LoVo (cell line): ENCODE measurements at places on chromosomes 12 and 14.

- no peak for DNase-seq
Measured at GRCh38 chr12:110906516-110906915, 13.9 kb downstream of the MYL2 start.

- no peak for DNase-seq
Measured at GRCh38 chr12:9651265-9651729, 18.2 kb upstream of the CLEC2D start.

DNA sequence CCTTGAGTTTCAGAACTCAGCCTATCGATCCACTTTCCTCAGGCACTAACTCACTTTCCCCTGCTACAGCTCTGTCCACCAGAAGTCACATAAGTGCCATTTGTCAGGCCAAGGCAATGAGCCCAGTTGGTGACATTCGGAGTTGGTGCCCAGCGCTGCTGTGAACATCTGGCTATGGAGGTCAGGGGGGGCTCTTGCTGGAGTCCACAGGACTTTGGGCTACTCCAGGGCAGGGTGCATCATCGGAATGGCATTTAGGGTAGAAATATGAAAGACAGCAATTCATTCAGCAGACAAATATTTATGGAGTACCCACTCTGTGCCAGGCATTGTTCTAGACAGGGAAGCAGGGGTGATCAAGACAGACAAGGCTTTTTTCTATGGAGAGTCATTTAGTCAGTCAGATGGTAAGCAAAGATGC lies 1.5 kb upstream of the PPP1CC start:
- peak; percentile 48 for DNase-seq

DNA sequence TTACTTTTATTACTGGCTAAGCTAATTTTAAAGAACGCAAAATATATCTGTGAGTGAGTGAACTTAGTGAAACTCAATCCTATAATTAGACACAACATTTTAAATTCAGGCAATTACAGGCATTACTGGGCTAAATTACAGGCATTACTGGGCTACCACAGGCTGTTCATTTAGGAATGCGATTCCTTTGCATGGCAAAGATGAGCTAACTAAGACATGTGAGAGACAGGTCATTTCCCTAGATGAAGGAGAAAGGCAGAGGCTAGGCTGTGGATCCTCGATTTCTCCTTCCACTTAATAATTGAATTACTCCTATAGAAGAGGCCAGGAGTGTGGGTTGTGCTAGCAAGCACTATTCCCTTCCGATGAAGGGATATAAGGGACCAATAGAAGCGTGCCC lies 429.4 kb upstream of the LMO3 start:
- DNase-seq = no peak

DNA sequence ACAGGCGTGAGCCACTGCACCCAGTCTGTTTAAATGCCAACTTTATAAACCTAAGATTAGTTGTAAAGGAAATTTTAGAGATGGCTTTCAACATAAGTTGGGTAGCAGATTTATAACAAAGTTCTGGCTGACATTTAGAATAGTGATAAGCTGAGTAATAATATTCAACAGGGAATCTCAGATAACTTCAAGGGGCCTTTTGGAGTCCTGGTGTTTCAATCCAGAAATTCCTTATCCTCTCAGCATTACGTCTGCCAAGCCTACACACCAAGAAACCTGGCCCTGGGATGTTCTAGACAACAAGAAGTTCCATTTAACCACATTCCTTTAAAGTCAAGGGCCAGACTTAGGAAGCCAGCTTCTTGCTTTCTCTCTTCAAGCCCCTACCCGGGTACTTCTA lies 59.5 kb upstream of the DYRK2 start:
- no peak for DNase-seq

DNA sequence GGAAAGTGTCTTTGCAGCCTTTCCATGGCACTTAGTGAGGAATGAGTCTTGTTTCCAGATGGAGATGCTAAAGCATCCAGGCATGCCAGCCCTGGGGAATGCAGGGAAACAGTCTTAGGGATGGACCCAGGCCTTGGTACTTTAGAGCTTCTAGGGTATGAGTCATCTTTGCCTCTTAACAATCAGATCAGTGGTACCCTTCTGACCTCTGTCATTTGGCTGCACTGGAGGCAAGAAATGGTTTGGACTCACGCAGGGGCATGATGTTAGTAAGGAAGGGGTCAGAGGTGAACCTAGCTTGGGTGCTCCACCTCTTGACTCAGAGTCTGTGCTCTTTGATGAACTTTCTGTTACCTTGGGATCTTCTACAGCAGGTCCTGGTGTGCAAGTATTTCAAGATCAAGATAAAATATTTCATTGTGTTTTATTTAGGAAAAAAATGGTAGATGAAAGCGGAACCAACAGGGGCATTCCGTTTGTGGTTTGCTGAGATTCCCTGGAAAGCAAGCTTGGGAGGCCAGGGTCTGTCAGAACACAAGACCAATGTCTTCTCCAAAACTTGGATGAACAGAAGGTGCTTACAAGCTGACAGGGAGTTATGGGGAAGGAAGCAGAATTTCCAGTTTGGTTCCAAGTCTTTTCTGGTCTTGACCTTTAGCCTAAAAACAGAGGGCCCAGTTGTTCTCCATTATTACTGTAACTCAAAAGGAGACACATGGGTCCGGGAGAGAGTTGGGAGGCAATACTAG lies 216.2 kb downstream of the ZFP36L1 start:
- peak; percentile 73 for DNase-seq

DNA sequence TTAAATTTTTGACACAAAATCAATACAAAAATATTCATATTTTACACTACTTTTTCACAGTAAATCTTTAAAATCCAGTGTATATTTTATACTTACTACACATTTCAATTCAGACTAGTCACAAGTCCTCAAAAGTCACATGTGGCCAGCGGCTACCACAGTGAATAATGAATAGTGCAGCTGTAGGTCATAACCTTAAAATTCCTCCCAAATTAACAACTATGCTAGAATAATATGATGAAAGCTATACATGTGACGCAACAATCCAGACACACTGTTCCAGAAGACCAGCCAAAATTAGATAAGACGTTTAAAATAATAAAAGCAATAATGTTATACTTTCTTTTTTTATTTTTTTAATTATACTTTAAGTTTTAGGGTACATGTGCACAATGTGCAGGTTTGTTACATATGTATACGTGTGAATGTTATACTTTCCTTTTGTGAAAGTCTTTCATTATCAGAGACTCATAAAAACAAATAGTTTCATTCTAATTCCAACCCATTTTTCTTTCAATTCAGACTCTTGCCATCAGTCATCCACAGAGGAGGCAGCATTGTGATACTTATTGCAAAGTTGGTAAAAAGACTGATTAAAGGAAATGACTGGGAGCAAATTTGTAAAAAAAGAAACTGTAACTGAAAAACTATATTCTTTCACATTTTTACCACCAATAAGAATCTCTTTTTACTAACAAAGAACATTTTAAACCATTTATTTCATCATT lies 67.0 kb downstream of the C2CD5 start:
- DNase-seq = no peak

DNA sequence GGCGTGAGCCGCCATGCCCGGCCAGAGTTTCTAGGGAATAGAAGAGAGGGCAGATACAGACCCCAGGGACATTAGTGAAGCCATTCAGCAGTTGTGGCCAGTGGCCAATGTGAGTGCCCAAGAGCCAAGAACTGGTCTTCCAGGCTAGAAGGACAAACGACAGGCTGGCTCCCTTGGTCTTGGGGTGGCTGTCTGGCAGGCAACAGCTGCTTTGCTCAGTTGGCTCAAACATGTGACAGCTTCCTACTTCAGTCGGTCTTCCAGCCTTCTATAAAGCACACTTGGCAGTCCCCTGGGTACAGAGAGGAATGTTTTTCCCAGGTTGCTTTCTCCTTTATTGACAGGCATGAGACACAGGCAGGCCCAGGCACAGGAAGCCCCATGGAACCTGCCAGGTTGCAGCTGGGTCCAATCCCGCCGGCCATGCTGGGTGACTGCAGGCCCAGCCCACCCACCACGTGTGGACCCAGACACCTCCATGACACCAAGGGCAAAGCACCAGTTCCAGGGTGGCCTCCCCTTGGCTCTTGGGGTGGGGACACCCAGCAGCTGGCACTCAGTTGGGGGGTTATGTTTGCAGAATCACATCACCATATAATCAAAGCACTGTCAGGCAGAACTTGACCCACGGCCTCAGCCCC lies 15.4 kb downstream of the CHGA start:
- no peak for DNase-seq

DNA sequence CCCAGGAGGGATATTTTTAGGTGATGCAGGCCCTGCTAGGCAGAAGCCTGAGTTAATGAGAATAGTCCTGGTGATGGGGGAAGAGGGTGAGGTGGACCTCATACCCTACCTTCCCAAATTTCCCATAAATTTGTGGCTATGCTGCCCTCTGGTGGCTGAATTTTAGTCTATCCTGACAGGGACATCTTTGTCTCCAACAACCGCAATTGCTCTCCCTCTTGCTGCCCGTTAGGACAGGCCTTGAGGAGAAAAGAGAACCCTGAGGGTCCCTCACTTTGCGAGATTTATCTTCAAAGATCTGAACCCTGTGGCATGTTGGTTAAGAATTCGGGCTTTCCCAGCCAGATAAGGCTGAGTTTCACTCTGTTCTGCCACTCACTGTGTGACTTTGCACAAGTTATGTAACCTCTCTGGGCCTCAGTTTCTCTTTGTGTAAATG lies 9.8 kb upstream of the ZNF385A start:
- DNase-seq = peak; percentile 59

DNA sequence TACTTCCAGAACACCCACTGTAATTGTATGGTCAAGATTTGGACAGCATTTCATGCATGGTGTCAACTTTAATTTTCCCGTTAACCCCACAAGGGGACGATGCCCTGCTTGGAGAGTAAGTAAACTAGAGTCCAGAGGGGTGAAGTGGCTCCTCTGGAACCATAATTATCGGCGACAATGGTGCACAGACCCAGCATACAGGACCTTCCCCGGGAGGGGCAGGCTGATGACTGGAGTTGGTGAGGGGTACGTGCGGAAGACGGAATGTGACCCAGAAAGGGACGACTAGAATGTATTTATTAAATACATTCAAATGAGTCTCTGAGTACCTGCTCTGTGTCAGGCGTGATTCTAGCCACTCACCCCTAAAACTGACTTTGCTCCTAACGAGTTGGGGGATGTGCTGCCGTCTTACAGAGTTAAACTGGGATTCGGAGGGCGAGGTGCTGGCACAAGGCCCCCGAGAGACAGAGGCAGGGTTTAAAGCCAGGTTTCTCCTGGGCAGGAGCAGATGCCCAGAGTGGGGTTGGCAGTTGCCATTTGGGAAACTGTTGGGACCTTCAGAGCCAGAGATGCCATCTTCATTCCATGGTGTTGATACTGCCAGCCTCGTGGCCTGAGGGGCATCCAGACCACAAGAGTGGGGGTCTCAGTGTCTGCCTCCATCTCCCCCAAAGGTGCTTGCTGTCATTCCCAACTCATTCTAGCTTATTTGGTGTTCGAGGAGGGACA lies 10.9 kb downstream of the RTL1 start:
- DNase-seq = no peak

- no peak for DNase-seq
Measured at GRCh38 chr14:32075672-32076277, 1.3 kb upstream of the ARHGAP5 start.

DNA sequence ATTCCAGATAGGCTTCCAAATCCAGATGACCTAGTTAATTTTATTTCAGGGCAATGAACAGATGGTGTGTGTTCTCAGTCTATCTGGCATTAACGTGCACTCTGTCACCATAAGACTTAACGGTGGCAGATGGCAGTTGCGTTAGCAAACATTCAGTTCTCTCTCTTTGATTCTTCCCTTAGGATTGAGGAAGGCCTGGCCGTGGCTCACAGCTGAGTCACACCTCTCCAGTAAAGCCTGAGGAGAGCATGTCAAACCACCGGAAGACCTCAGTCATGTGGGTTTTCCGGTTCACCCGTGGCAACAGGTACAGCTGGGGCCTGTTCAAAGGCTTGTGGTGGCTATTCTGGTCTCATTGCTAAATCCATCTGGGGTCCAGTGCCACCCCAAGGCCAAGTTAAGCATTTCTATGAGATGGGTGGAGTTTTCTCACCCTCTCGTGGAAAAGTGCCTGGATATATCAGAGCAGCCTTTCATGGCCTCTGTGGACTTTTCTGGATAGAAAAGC lies 545.1 kb upstream of the ATP2B1 start:
- DNase-seq = peak; percentile 63

GRCh38 chr12:62401631-62402030 lies 65.0 kb upstream of the MON2 start:
- no peak for DNase-seq

DNA sequence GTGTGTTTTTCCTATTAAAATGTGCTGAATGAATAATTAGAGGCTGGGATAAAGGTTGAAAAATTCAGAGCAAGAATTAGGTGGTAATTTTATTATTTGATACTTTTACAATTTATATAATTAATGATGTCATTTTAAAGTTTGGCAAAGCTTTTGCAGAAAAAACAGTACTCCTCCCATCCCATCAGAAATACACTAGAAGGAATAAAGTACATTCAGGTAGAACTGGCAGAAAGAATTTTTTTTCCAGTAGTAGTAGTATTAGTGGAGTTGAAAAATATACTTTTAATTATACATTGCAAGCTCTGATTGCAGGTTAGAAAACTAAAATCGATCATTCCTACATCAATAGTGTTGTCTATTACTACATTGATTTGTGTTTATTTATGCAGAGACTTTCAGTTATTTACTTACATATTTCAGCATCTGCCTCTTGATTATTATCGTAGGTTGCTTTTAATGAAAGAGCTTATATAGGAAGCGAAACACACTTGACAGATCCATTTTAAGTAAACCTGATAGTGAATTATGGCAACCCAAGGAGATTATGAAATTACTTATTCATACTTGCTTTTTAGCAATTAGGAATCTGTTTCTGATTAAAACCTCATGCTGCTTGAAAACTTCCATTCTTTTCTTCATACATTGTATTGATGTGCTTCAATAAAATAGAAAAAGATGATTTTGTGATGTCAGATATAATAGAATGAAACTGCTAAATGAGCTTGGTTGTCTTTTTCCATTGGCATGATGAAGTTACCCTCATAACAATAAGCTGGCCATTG lies 10.1 kb downstream of the FOXG1 start:
- no peak for DNase-seq
